Endothelial cell of coronary artery (primary cell): ENCODE measurements at places on chromosomes 2 and 18. TPM values are rescaled to one million over a fixed set of nuclear protein-coding genes. Genes with fewer than 3 reads are reported as not detected.

NAGK gene
- 60.3 and 66.7 TPM in 2 replicates for total RNA-seq

GKN2 gene
- 0.18 TPM in 1 of 2 replicates, not detected in the other for total RNA-seq

MYL1 gene
- total RNA-seq = not detected in 2 replicates

RNF103 gene
- total RNA-seq = 13.0 and 17.0 TPM in 2 replicates

MARCO gene
- not detected in 2 replicates for total RNA-seq

OSGEPL1 gene
- total RNA-seq = 5.7 and 6.4 TPM in 2 replicates

EIF2AK3 gene
- total RNA-seq = 17.5 and 27.0 TPM in 2 replicates

MYOM1 gene
- 0.18 and 0.66 TPM in 2 replicates for total RNA-seq

OTOS gene
- total RNA-seq = not detected in 2 replicates

TMEM185B gene
- total RNA-seq = 24.6 and 27.5 TPM in 2 replicates

LRP1B gene
- total RNA-seq = 0.09 and 0.18 TPM in 2 replicates

SPDYA gene
- 0.81 and 1.3 TPM in 2 replicates for total RNA-seq

CYP26B1 gene
- total RNA-seq = 0.63 and 1.3 TPM in 2 replicates

TMEM37 gene
- total RNA-seq = 0.94 and 1.3 TPM in 2 replicates

AQP12B gene
- not detected in 2 replicates for total RNA-seq

CTIF gene
- 16.5 and 28.5 TPM in 2 replicates for total RNA-seq

ACTG2 gene
- under 0.01 TPM in 1 of 2 replicates, not detected in the other for total RNA-seq

CPO gene
- total RNA-seq = not detected in 2 replicates
